ENCODE measurements at places on chromosomes 4 and X.

- DNase-seq, result no peak
Measured at GRCh38 chr4:24992968-24993367, 37.8 kb downstream of the LGI2 start.

GRCh38 chrX:17859609-17860178 is 1.4 kb downstream of the RAI2 start:
- DNase-seq, result no peak

- DNase-seq, result no peak
Measured at GRCh38 chrX:119758731-119759247, 401 bp downstream of the SOWAHD start.

DNA sequence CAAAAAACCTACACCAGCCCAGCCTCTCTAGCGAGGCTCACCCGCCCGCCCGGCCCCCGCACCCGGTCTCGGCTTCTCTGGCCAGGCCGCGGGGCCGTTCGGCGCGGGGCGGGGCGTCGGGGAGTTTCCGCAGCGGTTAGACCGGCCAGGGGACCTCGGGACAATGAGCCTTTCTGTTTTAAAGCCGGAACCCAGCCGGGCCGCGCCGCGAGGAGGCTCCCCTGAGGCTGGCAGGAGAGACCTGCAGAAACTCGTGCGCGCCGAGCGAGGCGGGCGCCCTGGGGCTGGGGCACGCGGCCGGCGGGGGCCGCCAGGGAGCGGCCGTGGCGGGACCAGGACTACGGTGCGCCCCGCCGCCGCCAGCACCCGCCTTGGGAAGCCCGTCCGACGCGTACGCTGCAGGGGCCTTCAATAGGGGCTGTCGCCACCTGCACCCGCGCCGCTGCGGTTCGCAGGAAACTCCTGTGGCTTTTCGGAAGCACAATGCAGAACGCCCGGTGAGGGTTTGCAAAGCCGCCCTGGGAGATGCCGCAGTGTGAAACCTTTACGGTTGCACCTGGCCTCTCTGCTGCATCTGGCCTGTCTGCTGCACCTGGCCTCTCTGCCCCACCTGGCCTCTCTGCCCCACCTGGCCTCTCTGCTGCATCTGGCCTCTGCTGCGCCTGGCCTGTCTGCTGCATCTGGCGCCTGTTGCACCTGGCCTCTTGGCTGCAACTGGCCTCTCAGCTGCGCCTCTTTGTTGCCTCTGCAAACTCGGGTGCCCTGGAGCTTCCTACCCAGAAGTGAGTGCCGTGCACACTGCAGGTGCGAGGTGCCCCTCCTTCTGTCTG is 63.9 kb downstream of the TRAPPC11 start:
- peak; percentile 28 for DNase-seq

DNA sequence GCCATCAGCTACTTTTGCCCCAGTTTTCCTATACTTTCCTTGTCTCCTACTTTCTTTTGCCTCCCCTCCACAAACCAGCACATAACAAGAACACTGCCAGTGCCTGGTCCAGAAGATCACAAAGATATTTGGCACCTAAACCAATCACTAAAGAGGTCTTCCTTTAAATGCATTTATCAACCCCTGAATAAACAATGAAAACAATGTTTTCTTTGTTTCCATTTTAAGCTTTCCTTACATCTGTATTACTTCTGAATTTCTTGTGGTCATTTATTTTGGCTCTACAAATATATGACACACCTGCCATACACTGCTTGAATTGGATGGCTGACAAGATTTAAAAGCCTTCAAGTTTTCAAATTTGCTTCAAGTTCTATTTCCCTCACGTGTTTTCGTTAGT is 43.9 kb downstream of the MBNL3 start:
- DNase-seq, result no peak
